Activated CD4-positive, alpha-beta T cell treated with anti-CD3 and anti-CD28 coated beads for 36 hours (primary cell): ENCODE measurements at places on chromosomes 6 and 20. TPM values are rescaled to one million over a fixed set of nuclear protein-coding genes. Genes with fewer than 3 reads are reported as not detected.

DLL1 gene
- total RNA-seq = 0.91 TPM

TREM1 gene
- 0.86 TPM for total RNA-seq

DNA sequence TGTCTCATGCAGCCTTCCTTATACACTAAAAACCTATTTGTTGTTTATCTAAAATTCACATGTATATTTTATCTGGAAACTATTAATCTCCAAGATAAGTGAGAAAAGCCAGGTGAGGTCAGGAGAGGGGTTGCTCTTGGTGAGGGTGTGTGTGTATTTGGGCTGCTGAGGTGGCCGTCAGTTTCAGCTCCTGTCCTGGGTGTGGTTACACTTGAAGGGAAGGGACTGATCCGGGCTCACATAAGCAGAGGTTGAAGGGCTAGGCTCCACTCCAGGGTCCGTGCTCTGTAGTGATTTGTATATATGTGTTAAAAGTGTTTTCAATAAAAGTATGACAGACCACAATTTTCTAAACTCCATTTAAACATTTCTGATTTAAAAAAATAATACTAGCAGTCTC lies 13.5 kb upstream of the SNAI1 start:
- no peak for DNase-seq

RANBP9 gene
- 50.8 TPM for total RNA-seq

- no peak for DNase-seq
Measured at GRCh38 chr6:118621799-118622470, 29.5 kb downstream of the CEP85L start.

GRCh38 chr20:11155156-11155756 lies 481.5 kb upstream of the JAG1 start:
- DNase-seq = no peak

GRCh38 chr6:451336-451735 lies 59.8 kb downstream of the IRF4 start:
- no peak for DNase-seq

- peak; percentile 10 for DNase-seq
Measured at GRCh38 chr20:39105551-39105950, 143.4 kb downstream of the DHX35 start.

GRCh38 chr6:166736634-166737033 lies 109.6 kb upstream of the RPS6KA2 start:
- no peak for DNase-seq

CDH4 gene
- not detected for total RNA-seq

- DNase-seq = no peak
Measured at GRCh38 chr6:111069382-111070104, 17.8 kb upstream of the SLC16A10 start.

MTFR2 gene
- 28.9 TPM for total RNA-seq

- no peak for DNase-seq
Measured at GRCh38 chr6:138544501-138544900, 45.2 kb upstream of the NHSL1 start.

- DNase-seq = peak; percentile 68
Measured at GRCh38 chr6:137970368-137970767, 103.3 kb downstream of the TNFAIP3 start.

MRAP2 gene
- not detected for total RNA-seq

ADGRG6 gene
- 0.43 TPM for total RNA-seq

FNDC1 gene
- total RNA-seq = not detected
